GM23248 (cell line): ENCODE measurements at places on chromosomes 2 and 18.

GRCh38 chr18:78422336-78422735 is 557.3 kb upstream of the SALL3 start:
- no peak for DNase-seq

DNA sequence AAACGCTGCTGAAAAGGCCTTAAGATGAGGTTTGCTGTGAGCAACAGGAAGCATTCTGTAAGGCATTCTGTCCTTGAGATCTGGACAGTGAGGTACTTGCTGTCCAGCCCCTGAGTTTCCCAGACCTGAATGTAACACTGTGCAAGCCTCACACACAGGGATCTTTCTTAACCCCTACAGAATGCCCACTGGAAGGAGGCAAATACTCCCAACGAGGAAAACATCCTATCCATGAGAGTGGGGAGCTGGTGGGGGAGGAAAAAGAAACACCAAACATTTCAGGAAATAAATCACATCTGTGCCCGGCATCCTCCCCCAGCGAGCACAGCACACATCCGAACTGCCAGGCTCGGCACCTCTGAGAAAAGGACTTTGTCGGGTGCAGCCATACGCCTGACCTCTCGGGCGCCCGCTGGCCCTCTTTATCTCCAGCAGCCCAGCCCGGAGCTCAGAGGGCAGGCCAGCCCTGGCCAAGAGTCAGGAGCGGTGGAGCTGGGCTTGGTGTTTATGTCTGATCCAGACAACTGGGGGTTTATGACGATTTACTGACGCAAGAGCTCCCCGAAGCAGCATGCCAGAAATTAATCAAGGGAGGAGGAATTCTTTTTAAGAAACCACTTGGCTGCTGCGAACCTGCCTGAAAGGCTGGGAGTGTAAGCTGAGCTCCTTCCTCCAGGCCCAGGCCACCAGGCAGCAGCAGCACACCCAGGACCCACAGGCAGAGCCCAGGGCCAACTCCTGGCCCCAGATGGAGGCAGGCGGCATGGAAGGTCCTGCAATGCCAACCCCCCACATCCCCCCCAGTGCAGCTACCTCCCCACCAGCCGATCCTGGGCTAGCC is 72.2 kb downstream of the HDAC4 start:
- DNase-seq: peak; percentile 81

DNA sequence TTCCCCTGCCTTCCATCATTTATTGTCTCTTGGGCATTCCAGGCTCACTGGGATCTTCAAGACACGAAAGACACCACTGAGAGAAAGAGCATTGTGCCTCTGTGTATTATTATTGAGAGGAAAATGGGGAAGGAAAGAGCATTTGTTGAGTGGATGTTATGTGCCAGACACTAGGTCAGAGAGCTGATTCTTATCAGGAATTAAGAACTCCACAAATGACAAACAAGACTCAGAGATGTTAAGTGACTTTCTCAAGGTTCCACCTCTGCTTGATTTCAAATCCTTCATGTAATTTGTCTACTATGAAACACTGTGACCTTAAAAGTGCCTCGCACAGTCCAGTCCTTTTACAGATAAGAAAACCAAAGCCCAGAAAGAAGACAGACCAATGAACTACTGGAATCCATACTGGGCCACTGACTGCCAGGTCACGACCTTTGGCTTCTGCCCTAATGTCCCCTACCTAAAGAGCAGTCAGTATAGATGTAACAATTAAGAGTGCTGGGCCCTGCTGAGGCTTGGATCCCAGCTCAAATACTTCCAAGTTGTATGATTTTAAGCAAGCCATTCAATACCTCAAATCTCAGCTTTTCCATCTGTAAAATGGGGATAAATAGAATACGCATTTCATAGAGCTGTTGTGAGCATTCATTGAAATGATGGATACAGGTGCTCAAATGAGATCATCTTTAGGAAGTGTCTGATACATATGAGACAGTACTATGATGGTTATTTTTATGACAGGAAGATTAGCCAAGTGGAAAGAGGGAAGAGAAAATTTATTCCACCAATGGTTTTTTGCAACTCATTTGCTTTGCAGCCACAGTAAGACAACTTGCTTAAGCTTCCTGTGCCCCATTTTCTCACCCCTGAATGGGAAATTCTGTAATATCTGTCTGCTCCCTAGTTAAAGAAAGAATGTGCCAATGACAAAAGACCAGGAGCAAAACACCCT is 10.9 kb downstream of the KLF7 start:
- no peak for DNase-seq

DNA sequence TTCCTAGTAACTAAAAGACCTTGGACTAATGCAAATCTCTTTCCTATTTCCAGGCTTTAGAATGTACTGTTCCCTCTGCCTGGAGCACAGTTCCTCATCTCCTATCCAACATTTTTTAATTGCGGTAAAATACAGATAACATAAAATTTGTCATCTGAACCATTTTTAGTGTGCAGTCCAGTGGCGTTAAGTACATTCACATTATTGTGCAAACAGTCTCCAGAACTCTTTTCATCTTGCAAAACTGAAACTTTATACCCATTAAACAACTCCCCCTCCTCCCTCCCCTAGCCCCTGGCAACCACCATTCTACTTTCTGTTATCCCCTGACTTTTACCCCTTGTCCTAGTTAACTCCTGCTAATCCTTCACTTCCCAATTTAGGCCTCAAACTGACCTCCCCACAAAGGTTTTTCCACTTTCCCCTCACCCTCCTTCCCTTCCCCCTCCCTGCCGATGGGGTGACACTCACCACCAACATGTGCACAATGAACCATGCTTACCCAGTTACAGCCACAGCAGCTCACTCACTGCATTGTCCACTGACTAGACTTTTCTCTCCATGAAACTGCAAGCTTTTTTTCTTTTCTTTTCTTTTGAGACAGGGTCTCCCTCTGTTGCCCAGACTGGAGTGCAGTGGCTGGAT is 54.8 kb downstream of the KIAA2012 start:
- no peak for DNase-seq

DNA sequence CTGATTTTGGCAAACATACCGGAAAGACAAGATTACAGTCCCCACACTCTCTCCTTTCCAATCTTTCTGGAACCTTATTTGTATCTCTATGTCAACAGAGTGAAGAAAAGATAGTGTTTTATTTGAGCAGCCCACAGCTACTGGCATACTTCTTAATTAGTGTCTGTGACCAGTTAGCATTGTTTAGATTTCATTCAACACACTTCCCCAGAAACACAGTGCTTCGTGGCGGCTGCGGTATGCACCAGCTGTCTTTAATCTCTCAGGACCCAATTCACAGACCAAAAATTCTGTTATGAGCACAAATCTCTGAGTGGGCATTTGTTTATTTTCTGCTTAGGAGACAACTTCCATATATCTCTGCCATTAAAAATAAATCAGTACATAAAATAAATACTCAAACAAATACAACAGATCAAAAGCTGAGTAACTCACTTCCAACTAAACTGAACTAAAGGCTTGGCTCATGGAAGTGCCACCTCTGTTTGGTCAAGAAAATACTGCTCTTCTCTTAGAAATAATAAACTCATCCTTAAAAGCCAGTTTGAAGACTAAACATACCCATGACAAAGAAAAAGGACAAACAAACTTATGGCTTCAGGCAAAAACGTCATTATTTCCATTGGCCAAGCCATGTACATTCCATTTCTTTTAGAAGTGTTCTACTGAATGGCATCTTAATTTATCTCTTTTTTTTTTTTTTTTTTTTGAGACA is 392.4 kb downstream of the TXNL1 start:
- DNase-seq: peak; percentile 68

- DNase-seq: no peak
Measured at GRCh38 chr2:164705412-164706167, 84.3 kb upstream of the GRB14 start.

DNA sequence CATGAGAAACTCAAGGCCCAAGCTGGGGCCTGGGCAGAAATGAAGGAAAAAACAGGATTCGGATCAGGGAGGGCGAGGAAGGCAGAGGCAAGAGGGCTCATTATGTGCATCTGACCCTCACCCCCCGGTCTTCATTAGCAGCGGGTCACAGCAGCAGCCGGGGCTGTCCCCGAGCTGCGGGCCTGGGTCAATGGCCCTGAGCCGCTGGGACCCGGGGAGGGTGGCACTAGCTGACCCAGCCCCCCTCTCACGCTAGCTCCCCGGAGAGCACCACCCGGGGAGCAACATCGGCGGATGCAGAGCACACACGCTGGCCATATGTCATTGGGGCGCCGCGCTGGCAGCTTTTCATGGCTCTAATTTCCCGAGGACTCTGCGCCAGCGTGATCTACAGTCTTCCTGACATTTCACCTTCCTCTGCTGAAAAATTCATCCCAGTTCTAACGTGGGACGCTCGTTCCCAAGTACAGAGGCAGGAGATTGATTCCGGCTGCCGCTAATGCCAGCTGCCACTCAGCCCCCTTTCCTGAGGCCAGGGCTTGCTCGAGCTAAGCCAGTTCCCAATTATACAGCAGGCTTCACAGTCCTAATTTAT is 63.7 kb downstream of the EIPR1 start:
- DNase-seq: peak; percentile 18

GRCh38 chr2:145984580-145984979 is 1464.7 kb upstream of the ZEB2 start:
- peak; percentile 35 for DNase-seq

DNA sequence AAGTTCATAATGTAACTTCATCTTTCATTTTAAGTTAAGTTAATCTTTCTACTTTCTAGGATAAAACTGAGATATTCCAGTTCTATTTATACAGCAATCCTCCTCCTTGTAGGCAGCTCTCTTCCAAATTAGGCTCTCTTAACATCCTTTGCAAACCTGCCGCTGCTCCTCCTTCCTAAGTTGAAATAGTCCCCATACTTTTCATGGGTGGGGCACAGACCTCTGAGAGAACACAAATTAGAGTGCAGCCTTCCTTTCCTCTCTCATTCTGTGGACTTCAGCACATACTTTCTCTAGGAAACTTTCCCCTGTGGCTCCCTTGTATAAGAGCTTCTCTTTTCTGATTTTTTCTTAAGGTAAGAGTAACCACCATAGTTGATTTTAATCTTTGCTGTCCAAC is 28.3 kb downstream of the TWSG1 start:
- no peak for DNase-seq

DNA sequence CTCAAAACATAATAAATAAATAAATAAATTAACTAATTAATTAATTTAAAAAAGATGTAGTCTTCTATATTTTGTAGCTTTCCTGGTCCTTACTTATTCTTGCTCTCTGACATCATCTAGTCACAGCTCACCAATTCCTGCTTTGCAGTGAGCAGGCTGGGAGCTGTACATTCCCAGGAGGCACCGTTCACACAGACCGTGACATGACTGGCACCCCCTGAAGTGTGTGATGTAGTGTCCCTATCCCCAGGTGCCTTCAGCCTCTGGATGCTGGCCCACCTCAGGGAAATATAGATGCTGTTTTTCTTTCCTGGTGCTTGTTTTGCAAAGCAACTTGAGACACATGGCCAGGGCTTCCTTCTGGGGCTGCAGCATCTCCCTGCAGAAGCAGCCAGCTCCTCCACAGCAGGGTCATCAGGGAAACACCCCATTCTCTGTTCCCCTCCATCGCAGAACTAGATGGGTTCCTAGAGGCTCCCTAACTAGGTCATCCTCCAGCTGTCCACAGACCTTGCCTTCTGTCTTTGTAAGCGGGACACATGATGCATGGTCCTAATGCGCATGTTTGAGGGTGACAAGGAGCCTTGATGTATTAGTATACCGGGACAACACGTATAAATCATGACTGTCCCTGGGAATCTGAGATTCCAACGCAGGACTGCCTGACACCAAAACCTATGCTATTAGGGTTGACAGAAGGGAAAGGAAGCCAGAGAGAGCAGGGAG is 76.4 kb downstream of the RHOB start:
- DNase-seq: no peak

DNA sequence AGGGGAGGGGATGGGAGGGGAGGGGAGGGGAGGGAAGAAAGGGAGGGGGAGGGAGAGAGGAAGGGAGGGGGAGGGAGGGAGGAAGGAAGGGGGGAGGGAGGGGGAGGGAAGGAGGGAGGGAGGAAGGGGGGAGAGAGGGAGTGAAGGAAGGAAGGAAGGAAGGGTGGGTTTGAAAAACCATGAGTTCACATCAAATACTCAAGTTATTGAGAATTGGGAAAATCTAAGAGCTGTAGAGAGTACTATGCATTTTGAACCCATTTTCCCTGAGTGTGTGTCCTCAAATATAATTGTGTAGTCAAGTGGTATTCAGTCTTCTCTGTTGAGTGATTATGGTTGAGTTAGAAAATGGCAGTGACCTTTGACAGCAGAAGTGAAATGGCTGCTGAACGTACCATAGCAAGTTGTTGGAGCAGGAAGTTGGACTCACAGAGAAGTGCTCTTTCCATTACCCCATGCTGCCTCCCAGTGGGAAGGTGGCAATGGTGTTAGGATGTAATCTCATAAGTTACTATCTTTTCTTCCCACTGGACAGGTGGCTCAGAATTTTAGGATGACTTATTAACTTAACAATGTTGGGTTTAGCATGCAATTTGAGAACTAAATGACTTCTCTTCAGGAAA is 214.6 kb downstream of the SETBP1 start:
- peak; percentile 52 for DNase-seq

- no peak for DNase-seq
Measured at GRCh38 chr2:171709011-171709685, 21.9 kb downstream of the DYNC1I2 start.

DNA sequence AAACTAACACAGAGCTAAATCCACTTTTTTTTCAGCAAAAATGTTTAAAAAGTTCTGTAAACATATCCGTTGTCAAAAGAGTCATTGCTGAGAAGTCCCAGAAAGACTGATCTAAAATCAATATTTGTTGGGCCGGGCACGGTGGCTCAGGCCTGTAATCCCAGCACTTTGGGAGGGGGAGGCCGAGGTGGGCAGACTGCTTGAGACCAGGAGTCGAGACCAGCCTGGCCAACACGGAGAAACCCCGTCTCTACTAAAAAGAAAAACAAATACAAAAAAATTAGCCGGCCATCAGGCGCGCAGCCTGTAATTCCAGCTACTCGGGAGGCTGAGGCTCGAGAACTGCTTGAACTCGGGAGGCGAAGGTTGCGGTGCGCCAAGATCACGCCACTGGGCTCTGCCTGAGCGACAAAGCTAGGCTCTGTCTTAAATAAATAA is 1.4 kb downstream of the OLA1 start:
- no peak for DNase-seq
